ENCODE measurements at places on chromosomes 12 and 14.

DNA sequence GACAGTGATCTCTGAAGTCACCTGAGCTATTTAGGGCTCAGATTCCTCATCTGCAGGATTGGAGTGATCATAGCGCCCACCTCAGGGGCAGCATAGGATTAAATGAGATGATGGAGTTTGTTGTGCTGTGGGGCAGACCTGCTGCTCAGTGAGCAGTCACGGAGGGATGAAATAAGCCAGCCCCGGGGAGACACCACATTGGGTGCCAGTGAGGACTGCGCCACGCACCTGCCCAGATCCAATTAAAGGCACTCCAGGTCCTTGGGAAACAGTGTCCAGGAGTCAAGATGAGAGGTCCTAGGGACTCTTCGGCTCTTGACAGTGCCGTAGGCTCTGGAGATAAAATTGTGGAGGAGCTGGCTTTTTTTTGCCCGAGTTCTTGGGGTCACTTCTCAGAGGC, 166.2 kb downstream of the ADGRD1 start:
- no peak for DNase-seq

- DNase-seq: no peak
Observed at GRCh38 chr12:4116251-4117111, 157.1 kb upstream of the CCND2 start.

- DNase-seq: no peak
Observed at GRCh38 chr14:65879248-65880009, 466.9 kb downstream of the FUT8 start.

GRCh38 chr14:43540948-43541347, 966.1 kb downstream of the FSCB start:
- DNase-seq: no peak
